Ovary (tissue), 10 donors: ENCODE measurements at places on chromosomes 3 and 15. TPM values are rescaled to one million over a fixed set of nuclear protein-coding genes. Genes with fewer than 3 reads are reported as not detected.

USF3 gene
- total RNA-seq = 16.2 TPM

GAP43 gene
- not detected for total RNA-seq

TGM5 gene
- total RNA-seq = not detected

SNTN gene
- total RNA-seq = not detected

C3orf22 gene
- 0.40 TPM for total RNA-seq

CCDC54 gene
- total RNA-seq = 0.24 TPM

STRC gene
- 0.35 TPM for total RNA-seq
